Sciatic nerve (tissue), 2 donors: ENCODE measurements at places on chromosomes 5 and 9.

DNA sequence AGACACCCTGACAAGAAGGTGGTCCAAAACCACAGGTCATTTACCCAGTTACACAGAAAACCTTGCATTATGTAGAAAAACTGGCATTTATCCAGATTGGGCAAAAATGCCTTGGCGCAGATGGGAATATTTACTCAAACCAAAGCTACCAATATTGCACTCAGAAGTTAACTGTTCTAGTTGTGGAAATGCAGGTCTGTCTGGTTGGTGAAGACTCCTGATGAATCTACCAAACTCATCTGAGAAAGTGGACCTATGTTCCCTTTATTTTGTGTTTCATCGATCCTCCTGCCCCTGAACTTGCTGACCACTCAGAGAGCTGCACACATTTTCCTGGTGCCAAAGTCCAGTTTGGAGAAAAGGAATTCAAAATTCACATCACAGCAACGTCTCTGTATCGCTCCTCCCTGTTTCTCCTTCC is 85.2 kb upstream of the ALDH1A1 start:
- DNase-seq = no peak

DNA sequence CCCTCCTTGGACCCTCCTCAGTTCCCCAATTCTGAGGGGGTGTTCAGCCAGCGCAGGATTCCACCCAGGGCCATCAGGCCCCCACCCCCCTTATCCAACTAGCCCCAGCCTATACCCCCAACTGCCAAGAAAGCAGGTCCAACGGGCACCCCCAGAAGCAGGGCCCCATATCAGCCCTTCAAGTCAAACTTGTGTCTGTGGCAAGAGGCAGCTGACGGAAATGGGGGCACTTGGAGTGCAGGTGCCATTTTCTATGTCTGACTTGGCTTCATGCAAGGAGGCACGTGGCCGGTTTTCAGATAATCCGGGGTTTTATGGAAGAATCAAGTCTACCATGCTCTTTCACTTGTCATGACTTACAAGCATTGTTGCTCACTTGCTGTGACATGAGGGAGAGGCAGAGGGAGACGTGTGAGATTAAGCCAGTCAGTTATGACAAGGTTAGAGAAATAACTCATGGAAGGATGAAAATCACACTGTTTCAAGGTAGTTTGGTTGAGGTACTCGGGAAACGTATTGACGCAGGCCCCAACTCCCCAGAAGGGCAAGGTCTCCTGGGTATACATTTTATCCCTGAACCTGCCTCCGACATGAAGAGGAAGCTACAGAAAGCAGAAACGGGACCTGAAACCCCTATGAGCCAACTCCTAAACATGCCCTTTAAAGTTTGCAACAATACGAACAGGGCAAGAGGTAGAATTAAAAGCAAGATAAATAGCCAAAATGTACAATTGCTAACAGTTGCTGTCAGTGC is 26.5 kb upstream of the CLPTM1L start:
- DNase-seq = no peak

GRCh38 chr5:31894141-31894540 is 255.2 kb downstream of the PDZD2 start:
- DNase-seq = no peak

DNA sequence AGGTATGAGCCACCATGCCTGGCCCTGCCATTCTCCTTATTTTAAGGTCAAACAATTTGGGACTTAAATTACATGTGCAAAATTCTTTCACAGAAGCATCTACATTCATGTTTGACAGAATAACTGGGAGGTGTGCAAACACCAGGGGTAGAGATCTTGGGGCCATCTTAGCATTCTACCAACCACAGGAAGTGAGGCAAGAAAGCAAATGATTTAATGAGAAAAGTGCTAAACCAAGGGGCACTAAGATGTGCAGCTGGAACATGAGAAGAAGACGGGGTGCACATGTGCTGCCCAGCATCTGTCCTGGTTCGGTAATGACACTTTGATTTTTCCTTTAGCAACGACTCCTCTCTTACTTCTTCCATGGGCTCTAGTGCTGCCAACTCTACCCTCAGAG is 1.2 kb upstream of the F12 start:
- DNase-seq = no peak

GRCh38 chr9:95129476-95130291 is 187.8 kb downstream of the FANCC start:
- DNase-seq = no peak

GRCh38 chr5:80576383-80576782 is 6.3 kb upstream of the ANKRD34B start:
- DNase-seq = no peak

GRCh38 chr5:124655921-124656511 is 90.4 kb downstream of the ZNF608 start:
- no peak for DNase-seq

- no peak for DNase-seq
Observed at GRCh38 chr5:136109453-136110135, 23.1 kb upstream of the SMAD5 start.
